ENCODE measurements at places on chromosomes 1 and 21. TPM values are rescaled to one million over a fixed set of nuclear protein-coding genes. Genes with fewer than 3 reads are reported as not detected.
A peak's percentile ranks its signal among the peaks of the same experiment; 100 is the strongest.

OR10X1 gene
- not detected for total RNA-seq

DNA sequence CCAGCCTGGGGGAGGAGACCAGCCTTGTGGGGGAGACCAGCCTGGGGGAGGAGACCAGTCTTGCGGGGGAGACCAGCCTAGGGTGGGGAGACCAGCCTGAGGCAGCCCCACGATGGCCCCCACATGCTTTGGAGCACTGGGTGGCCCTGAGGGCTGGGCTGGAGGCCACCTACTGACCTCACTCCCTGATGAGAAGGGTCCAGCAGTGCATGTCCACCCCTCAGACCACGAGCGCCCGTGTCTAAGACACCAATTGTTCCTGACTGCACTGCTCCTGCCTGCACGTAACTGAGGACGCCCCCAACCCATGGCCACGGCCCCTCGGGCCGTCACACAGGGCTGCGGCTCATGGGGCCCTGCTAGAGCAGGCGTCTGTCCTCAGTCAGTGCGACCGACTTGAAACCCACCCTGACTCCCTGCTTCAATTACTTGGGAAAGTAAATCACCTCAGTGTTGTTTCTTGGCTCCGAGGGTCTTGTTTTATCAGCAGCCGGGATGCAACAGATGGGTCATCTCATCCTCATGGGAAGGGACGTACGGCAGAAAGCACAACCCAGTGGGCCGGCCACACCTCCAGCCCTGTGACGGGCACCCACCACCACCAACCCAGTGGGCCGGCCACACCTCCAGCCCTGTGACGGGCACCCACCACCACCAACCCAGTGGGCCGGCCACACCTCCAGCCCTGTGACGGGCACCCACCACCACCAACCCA is at the start of gene SPATC1L:
Gene SPATC1L (minus strand): TSS at position 550 of the 715 bp plus-strand sequence. CDS start 1,643 bp downstream, outside the sequence.
- peak; percentile 89 for DNase-seq

- DNase-seq: no peak
These were observed 7.1 kb upstream of the SORT1 start for GRCh38 chr1:109404838-109405237.

DNA sequence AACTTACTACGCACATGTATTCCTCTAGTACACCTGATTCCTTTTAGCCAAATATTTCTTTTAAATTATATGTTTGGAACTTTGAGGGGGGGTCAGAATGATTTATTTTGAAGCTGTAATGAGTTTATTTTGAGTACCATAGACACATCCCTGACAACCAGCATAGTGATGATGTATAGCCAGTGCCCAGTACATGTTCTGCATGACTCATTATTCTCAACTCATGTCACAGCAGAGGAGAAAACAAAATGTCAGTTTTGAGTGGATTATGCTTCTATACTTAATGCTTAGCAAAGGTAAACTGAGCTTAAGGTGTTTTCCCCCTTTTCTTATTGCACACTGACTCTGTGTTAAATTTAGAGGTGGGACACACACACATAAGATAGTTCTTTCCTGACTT is 22.4 kb upstream of the LEPR start:
- no peak for DNase-seq

All from Right ventricle myocardium inferior (tissue), 1 donor.